ENCODE measurements at places on chromosomes 6 and 20.

DNA sequence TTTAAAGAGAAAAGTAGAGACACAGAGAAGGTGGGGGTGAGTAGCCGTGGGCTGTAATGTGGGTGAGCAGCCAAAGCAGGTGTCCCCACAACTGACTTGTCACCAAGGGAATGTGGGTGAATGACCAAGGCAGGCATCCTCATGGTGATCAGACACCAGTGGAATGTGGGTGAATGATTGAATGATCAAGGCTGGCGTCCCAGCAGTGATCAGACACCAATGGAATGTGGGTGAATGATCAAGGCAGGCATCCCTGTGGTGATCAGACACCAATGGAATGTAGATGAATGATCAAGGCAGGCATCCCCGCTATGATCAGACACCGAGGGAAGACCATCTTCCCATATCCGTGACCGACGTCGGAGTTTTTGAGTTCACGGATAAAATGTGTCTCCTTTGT lies 49.8 kb upstream of the OR14J1 start:
- DNase-seq, result no peak

- no peak for DNase-seq
Measured at GRCh38 chr20:16505894-16506293, 67.4 kb downstream of the KIF16B start.

DNA sequence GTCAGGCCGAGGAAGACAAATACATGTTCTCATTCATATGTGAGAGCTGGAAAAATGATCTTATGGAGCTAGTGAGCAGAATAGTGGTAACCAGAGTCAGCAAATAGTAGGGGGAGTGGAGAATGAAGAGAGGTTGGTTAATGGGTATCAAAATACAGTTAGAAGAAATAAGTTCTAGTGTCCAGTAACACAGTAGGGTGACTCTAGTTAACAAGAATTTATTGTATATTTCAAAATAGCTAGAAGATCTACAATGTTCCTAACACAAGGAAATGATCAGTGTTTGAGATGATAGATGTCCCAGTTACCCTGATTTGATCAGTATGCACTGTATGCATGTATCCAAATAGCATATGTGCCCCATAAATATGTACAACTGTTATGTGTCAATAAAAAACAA lies 128.4 kb downstream of the BCKDHB start:
- no peak for DNase-seq

GRCh38 chr6:157273756-157274470 lies 49.4 kb downstream of the TMEM242 start:
- peak; percentile 32 for DNase-seq

GRCh38 chr6:167706313-167707109 lies 120.2 kb upstream of the AFDN start:
- DNase-seq, result peak; percentile 12

- DNase-seq, result no peak
Measured at GRCh38 chr6:166297606-166298005, 10.6 kb downstream of the PRR18 start.

DNA sequence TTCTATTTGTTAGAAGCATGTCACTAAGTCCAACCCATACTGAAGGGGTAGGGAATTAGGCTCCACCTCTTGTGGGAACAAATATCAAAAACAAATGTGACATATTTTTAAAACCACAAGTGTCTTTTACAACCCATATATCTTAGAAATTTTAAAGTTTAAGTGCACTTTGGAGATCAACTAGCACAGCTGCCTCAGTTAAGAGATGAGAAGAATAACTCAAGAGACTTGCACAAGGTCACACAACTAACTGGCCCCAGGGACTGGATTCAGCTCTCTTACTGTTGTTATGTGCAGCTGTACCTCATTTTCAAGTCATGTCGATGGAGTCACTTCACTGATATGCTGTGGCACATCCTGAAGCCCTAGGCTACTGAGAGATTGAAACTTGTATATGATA lies 102.9 kb upstream of the BMP2 start:
- DNase-seq, result no peak

All from stimulated activated CD4-positive, alpha-beta T cell treated with anti-CD3 and anti-CD28 coated beads, Interleukin-1b, Interleukin-23, amount 100 ng/mL, for 1 hour (primary cell).